ENCODE measurements at places on chromosomes 11 and 22.

GRCh38 chr11:102517670-102518069, 12.9 kb downstream of the MMP7 start:
- DNase-seq, result no peak

GRCh38 chr11:71962428-71963038, 33.7 kb downstream of the RNF121 start:
- DNase-seq, result no peak

- DNase-seq, result no peak
These were observed 10.9 kb downstream of the RAB38 start for GRCh38 chr11:88164320-88164719.

DNA sequence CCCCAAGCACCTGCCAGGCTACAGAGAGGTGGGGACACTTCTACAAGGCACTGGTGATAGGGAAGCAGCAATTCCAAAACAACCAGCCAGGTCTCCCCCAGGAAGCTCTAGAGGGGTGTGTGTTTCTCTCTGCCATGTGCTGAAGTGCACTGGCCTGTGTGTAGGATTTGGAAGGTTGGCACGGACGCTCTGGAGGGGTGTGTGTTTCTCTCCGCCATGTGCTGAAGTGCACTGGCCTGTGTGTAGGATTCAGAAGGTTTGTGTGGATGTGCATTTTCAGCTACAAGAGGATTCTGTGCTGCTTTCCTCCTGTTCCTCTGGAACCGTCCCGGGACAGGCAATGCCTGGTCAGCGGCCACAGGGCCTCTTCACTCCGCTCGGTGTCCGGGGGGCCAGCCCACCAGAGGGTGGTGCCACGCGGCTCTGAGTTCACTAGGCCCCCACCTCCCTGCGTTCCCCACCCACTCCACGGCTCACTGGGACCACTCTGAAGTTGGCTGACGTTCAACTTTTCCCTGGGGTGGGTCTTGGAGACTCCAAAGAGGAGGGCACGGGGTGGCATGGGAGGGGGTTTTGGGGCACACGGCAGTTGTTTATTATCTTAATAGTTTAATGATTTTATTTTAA, 552.8 kb downstream of the BRD1 start:
- no peak for DNase-seq

DNA sequence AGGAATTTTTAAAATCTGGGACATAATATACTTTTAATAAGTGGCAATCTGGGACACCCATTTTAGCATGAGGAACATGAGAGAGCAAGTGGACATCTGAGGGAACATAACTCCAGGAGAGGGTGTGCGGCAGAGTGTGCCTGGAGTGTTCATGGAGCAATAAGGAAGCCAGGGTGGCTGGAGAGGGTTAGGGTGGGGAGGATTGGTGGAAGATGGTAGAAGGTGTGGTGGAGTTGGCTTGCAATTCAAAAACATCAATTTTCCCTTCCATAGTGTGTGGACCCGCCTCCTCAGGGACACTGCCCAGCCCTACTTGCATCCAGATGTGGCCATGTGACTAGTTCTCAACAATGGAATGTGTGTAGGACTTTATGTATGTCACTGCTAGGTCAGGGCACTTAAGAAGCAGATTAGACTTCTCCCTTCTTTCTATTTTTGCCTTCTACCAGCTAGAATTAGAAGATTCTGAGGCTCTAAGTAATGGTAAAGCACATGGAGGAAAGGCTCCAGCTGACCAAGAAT, 4.4 kb upstream of the DENND5A start:
- DNase-seq, result no peak

DNA sequence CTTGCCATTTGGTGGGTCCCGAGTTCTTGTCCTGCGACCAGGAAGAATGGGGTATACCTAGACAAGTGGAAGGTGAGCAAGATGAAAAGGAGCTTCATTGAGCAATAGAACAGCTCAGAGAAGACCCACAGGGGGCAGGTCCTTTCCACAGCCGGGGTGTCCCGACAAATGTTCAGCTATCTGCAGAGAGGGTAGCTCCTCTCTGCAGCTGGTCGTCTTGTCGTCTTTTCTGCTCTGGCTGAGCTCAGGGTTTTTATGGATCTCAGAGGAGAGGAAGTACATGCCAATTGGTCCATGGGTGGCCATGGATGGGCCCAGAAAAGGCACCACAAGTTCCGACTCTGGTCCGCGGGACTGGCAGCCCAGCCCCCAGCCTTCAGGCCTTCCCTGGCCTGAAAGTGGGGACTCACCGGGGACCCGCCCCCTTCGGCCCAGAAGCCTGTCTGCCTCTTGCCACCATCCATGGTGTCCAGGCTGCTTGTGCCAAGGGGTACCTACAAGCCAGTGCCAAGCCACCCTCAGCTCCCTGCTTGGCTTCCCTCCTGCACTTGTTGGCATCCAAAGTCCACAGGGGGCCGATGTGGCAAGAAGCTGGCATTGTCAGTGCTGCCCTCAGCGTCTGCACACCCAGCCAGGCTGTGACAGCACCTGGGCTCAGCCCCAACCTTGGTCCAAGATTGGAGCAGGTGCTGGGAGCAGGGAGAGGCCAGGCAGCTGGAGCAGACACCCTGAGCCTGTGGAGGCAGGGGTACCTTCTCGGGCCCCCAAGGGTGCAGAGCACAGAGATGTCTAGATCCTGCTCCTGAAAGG, 438.9 kb downstream of the TBC1D22A start:
- DNase-seq, result no peak

DNA sequence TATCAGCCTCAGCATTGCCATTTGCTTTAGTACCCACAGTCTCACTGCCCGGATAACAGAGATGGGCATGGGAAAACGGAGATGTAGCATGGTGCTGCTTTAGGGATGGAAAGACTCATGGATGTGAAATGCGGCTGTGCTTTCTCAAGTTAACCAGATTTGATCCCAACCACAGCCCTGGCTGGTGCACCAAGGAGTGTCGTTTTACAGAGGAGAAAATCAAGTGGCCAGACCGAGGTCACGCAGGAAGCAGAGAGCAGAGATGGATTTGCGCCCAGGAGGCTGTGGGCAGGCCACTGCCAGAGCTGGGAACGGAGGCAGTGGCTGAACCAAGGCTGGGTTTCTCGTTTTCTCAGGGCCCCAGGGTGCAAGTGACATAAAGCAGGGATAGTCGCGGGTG, 9.0 kb downstream of the MB start:
- DNase-seq, result peak; percentile 52

DNA sequence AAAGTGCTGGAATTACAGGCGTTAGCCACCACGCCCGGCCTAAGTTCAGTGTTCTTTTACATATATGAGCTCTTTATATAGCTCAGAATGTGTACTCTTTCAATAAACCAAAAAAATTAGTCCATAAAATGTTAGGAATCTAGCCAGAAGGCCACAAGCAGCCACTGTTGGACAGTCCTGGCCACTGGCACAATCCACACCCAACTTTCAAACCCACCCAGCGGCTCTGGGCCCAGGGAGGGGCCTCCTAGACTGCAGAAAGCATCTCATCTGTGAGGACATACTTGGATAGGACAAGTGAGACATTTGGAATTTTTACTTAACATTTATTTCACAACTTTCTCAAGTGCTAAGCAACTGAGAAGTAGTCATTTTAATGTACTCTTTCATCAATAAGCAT, 6.4 kb downstream of the PACSIN2 start:
- no peak for DNase-seq

DNA sequence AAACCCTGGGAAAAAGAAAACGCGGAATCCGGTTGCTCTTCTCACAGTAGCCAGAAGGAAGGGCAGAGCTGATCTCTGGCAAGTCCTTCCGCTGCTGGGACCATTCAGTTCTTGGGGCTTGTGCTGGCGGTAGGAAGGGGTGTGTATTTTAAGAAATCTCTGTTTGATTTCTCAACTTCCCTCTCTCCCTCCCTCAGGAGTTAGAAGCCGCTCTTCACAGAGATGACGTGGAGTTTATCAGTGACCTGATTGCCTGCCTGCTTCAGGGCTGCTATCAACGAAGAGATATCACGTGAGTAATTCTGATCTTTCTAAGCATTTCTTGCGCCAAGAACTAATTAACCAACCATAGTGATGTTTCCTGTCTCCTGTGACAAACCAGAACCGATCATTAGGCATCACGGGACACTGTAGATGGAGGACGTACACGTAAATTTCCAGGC, 85.9 kb upstream of the SLC25A18 start:
- DNase-seq, result no peak

- DNase-seq, result no peak
These were observed 163.0 kb upstream of the CCDC179 start for GRCh38 chr11:23023319-23023718.

- DNase-seq, result no peak
These were observed 9.4 kb downstream of the UEVLD start for GRCh38 chr11:18578975-18579598.

GRCh38 chr11:104028476-104029263, 7.8 kb upstream of the DDI1 start:
- DNase-seq, result no peak

- no peak for DNase-seq
These were observed 24.1 kb downstream of the OR10D3 start for GRCh38 chr11:124207102-124207792.

GRCh38 chr11:94516725-94517124, 4.5 kb downstream of the C11orf97 start:
- no peak for DNase-seq

- DNase-seq, result peak; percentile 70
These were observed at the start of gene PPP6R2 for GRCh38 chr22:50342651-50343540. Gene PPP6R2, plus strand, starts transcription at chr22:50343327. Its CDS starts 50,582 bp downstream, at chr22:50393909.

DNA sequence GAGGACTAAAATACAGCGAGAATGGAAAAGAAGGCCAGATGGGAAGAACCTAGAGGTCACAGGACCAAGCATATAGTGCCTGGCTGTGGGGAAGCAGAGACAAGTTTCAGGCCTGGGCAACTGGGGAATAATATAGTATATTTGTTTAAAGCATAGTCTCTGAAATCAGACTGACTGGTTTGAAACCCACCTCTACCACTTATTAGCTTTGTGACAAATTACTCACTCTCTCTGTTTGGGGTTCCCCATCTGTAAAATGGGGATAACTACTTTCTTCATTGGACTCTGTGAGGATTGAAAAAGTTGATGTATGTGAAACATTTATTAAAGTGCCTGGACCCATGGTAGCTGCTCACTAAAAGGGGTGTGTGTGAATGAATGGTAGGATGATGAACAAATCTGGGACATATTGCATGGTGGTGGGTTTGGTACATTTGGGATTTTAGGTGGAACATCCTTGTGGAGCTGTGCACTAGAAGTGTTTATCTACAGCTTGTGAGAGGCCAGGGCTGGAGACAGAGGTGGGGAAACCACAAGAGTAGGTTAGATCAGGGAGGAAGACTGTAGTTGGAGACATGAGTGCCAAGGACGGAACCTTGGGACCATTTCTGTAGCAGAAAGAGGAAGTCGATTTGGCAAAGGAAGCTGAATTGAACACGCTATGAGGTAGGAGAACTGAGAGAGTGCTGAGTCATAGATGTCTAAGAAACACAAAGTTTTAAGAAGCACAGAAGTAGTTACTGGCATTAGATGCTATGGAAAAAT, 52.6 kb downstream of the SWAP70 start:
- DNase-seq, result no peak

- no peak for DNase-seq
These were observed 99.9 kb upstream of the PAX6 start for GRCh38 chr11:31910950-31911576.

DNA sequence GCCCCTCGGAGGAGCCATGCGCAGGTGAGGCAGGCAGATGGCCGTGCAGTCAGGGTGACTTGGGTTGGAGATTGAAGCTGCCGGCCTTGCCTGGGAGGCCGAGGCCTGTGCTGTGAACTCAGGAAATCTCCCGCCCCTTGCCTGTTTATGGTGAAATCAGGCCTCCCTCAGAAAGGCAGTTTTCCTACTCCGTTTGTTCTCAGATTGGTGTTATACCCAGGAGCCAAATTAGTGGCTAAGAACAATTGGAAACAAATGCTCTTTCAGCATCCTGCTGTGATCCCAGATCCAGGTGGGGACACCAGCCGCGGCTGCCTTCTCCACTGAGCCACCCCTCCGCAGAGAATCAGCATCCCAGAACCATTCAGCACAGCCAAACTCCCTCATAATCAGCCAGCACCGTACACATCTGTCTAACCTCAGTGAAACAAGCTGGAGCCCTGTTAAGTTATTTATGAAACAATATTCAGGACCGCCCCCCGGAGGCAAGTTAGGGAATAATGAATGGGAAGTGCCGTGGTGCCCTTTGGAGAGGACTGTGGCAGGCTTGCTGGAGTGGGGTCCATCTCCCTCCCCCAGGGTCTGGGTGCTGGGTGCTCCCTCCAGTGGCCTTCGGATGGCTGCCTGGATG, 60.0 kb downstream of the PKNOX2 start:
- DNase-seq, result no peak

- DNase-seq, result no peak
These were observed 16.0 kb upstream of the FEZ1 start for GRCh38 chr11:125512106-125512505.

GRCh38 chr11:105918039-105918438, 104.0 kb downstream of the MSANTD4 start:
- no peak for DNase-seq

GRCh38 chr11:59182457-59183151, 10.7 kb downstream of the DTX4 start:
- no peak for DNase-seq

DNA sequence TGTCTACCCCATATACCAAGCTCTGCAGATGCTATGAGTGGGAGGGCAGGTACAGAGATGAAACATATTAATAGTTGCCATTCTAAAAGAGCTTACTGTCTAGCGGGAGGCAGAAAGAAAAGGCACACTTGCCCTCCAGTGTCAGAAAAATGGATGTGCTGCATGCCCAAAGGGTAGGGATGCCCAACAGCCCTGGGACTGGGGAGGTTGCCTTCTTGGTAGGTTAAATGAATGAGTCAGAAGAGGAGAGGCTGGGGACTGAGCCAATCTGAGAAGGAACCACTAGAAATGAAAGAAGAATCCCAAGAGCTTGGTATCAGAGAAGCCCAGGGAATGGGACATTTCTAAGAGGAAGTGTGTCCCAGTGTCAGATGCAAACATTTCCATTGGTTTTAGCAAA, 1.2 kb downstream of the BIRC3 start:
- no peak for DNase-seq

GRCh38 chr11:69356703-69357457, 62.9 kb downstream of the MYEOV start:
- DNase-seq, result no peak

GRCh38 chr22:41401781-41402648, 20.3 kb downstream of the TEF start:
- DNase-seq, result no peak

- DNase-seq, result no peak
These were observed 573 bp downstream of the STK33 start for GRCh38 chr11:8593455-8593854.

- no peak for DNase-seq
These were observed 61.3 kb downstream of the BCL2L13 start for GRCh38 chr22:17699696-17700340.

Data from SK-N-DZ (cell line).